ENCODE measurements at places on chromosomes 16 and 17. TPM values are rescaled to one million over a fixed set of nuclear protein-coding genes. Genes with fewer than 3 reads are reported as not detected.

Gene TMEM92
- total RNA-seq, result not detected

Gene PSMB10
- 9.5 TPM for total RNA-seq

Gene UTS2R
- not detected for total RNA-seq

Gene CCL17
- total RNA-seq, result not detected

Gene SNF8
- 12.4 TPM for total RNA-seq

Gene HS3ST3A1
- total RNA-seq, result not detected
